T-helper 2 cell (primary cell): ENCODE measurements at places on chromosomes 5 and 9.

DNA sequence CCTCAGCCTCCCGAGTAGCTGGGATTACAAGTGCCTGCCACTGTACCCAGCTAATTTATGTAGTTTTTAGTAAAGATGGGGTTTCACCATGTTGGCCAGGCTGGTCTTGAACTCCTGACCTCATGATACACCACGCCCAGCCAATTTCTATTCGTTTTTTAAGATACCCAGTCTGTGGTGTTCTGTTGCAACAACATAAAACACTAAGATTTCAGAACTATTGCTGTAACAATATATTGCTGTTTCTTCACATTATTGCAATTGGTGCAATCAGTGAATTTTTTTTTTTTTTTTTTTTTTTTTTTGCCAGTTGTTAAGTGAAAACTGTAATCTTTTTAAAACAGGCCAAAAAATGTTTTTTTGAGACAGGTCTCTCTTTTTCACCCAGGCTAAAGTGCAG lies 9.9 kb downstream of the SRP19 start:
- no peak for DNase-seq

GRCh38 chr5:131096774-131097710 lies 68.0 kb downstream of the HINT1 start:
- DNase-seq: no peak

DNA sequence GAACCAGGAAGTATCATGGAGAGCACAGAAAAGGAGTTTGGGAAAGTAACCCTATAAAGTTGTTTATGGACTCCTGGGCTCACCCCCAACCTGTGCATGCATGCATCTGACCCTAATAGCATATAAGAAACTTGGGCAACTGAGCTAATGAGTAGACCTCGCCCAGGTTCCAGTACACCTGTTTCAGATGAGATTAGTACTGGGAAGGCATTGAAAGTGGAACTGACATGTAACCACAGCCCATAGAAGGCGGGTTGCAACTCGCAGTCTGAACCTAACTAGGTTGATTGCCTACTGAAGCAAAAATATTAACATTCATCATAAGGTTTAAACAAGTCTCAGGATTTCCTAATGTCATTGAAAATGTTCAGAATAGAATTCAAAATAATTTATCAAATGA lies 87.0 kb downstream of the WNK2 start:
- DNase-seq: no peak

DNA sequence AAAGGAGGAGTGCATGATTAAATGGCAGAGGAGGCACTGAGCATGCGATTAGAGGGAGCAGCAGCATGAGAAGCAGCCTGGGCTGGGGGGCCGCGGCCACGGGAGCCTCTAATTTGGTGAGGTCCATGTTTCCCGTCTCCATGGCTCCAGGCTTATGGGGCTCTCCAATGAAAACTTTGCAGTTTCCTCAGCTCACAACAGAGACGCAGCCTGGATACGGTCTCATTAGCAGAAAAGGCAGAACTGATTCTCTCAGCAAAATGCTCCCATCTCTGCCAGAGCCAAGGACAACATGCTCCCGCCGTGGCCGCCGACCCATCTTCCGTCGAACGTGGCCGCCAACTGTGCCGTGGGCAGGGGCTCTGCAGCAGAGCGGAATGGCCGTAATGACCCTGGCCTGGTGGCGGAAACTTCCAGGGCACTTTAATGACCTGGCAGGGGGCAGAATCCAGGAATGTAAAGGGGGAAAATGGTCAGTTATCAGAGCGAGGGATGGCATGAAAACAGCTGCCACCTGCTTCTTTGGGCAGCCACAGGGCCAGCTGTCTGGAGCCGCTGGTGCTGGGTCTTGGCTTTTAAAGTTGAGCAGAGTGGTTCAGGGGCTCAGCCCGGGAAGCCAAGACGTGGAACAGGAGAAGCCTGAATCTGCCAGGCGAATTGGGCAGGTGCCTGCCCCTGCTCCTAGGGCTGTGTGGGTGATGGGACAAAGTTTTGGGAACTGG lies 76.5 kb downstream of the COL5A1 start:
- DNase-seq: no peak

DNA sequence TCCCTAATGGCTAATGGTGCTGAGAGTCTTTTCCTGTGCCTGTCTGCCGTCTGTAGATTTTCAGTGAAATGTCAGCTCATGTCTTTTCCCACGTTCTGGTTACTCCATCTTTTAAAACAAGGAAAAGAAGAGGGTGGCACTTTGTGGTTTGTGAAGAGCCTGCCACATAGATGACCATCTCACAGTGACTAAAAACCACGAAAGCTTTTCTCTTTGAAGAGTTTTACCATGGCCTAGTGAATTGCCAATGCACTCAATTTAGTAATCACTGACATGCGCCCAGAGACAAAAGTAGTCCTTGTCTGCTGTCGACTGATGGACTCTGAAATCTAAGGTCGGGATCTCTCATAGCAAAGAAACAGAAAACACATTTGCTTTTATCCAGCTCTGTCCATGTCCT lies 50.4 kb downstream of the SPATA31C2 start:
- DNase-seq: no peak

DNA sequence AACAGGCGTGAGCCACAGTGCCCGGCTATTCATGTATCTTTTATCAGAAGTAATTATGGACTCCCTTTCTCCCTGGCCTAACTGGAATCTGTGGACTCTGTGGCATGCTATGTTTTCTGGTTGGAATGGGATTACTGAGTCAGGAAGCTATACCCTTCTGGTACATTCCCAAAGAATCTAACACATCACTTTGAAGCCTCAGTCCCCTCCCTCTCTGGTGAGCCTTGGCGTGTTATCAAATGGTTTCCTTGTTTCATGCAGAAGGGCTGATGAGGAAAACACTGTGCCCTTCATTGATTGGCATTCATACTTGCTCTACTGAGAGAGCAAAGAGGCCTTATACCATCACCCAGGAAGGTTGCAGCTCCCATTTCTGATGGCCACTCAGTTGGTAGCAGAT lies 22.9 kb downstream of the C5orf15 start:
- DNase-seq: no peak

- no peak for DNase-seq
Observed at GRCh38 chr5:133396814-133397213, 215.5 kb downstream of the FSTL4 start.

DNA sequence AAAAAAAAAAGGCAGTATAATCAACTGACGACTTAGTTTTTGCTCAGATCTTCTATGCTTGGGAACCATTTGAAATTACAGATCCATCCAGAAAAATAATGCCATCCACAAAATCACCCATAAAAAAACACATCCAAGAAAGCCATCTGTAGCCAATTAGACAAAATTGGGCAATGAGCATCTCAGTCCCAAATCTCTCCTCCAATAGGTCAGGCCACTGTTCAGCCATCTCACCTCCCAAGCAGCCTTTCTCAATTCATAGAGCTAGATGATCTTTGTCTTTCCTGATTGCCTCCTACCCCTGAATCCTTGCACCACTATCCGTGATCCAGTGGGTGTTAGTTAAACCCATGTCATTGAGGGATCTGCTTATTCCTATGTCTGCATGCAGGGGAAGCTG lies 139.6 kb downstream of the SCAMP1 start:
- DNase-seq: no peak

- DNase-seq: no peak
Observed at GRCh38 chr5:78522476-78523260, 125.9 kb downstream of the LHFPL2 start.

DNA sequence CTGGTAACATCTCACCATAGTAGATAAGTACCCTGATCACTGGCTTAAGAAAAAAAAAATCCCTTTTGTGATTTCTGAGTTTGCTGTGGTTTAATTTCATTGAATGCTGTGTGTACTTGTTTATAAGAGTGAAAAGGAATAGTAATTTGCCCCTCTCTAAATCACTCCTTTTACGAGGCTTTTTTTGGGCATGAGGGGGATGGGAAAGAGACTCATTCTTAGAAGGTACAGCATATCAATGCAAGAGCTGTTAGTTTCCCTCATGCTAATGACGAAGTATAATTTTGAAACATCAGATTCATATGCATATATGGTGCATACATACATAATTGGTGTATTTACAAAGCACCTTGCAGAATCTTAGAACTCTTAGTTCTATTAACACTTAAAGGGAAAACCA lies 2.4 kb upstream of the SLC44A1 start:
- no peak for DNase-seq

DNA sequence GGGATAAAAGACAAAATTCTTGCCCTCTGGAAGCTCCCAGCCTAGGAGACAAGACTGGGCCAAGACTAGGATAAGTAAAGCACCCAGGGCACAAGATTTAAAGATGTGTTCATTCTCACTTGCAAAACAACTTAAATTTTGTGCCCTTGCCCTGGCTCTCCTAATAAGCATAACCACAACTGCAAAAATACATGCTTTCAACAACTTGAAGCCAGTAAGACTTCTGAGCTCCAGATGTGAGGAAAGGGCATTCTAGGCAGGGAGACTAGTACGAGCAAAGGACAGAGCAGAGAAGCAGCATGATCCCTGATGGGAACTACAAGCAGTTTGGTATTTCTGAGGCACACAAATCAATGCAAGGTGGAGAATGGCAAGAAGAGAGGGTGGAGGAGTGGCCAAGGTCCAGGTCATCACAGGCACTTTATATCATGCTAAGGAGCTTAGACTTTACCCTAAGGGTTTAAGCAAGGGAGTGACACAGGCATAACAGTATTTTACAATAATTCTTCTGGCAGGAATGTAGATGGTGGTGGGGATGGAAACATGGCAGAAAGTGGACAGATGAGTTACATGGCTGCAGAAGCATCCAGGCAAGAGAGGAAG lies 30.1 kb upstream of the SIL1 start:
- DNase-seq: no peak

DNA sequence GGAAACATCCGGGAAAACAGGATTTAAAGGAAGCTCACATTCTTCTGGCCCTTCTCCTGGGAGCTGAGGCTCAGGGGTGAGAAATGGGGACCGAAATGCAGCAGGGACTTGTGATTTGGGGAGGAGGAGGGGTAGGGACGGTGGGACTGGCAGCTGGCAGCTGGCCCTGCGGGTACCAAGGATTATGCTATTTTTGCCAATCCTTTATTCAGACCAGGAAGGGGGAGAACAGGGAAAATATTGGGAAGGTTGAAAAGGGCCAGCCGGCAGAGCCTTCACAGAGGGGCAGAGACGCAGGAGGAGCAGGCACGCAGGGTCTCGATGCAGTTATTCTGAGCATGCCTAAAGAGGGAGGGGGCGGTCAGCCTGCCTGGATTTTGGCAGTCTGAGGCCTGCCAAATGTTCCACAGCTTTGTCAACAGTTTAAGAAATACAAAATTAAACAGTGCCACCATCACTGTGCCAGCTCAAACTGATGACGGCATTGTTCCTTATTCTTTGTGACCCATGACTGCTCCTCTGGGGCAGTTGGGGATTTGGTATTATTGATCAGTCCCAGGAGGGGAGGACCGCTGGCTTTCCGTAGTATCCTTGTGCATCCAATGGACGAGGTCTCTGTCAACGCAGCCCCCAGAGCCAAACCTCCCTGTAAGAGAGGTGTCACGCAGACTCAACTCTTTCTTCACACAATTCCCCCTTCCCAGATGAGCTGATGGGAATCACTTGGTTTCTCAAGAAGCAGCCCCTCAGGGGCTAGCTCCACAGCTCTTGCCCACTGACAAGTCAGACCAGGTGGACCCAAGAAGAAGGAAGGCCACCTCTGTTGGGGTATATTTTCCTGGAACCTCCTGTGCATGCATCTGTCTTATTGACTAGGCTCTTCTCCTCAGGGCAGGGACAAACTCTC lies 553.3 kb downstream of the BNC2 start:
- DNase-seq: no peak

DNA sequence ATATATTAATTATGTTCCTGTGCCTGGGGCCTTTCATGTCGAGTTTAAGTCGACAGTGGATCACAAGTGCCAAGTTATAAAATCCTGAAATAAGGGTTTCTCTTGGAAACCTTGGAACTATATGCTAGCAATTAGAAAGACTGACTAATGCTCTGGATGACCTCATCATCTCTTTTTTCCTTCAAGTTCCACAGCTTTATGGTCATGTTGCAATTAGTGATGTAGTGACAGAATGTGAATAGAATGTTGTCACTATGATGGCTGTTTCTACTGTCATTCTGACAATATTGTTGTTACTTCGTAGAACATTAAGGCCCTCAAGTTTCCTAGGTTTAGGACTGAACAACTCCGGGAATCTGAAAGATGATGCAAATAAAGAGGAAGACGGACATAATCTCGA lies 368.0 kb upstream of the SEMA6A start:
- DNase-seq: no peak

DNA sequence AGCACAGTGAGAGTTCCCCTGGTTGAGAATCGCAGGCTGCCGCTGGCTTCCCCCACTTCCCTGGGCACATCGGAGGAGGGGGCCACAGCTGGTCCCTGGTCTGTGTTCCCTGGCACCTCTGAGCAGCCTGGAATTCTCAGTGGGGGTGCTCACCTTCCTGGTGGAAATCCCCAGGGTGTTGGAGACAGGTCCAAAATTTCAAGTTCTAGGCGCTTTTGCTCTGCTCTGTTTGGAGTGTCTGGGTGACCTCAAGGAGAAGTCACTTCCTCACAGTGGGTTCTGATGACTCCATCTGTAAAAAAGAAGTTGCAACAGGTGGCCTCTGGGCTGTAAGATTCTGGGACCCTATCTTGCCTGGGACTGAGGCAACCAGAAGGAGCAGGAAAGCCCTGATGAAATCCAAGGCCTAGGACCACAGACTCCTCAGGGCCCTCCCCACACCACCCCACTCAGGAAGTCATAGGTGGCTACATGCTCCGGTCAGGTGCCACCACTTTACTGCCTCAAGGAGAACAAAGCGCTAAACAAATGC lies at the start of gene TRAF1:
TSS of gene TRAF1 (minus strand) at position 400 of the 532 bp plus-strand sequence. CDS start 721 bp downstream, outside the sequence.
- no peak for DNase-seq

DNA sequence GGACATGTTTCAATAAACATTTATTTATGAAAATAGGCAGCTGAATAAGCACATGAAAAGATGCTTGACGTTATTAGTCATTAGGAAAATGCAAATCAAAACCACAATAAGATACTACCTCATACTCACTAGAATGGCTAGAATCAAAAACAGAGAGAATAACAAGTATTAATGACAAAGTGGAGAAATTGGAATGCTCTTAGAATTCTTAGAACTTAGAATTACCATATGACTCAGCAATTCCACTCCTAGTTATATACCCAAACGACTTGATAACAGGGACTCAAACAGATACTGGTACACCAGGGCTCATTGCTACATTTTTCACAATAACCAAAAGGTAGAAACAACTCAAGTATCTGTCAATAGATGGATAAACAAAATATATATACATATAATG lies 15.1 kb upstream of the TRIM36 start:
- no peak for DNase-seq
